ENCODE measurements at places on chromosomes 6 and 20.

DNA sequence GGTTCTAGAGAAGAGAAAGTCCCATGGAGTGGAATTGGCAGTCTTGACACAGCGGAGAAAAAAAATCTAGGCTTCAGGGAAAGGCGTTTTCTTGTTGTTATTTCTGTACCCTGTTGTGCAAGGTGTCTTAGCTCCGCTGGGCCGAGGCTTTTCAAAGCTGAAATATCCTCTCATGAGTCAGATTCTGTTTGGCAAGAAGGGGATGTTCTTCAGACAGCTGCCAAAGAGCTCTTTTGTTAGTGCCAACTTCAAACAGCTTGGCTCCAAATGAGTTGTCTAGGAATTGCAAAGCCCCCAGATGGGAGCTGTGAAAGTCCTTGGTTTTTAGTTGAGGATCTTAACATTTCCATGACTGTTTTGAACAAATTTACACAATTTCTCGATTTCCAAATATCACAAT lies 45.6 kb downstream of the LRRN4 start:
- peak; percentile 73 for DNase-seq

GRCh38 chr20:11551479-11551878 lies 366.2 kb upstream of the BTBD3 start:
- no peak for DNase-seq

DNA sequence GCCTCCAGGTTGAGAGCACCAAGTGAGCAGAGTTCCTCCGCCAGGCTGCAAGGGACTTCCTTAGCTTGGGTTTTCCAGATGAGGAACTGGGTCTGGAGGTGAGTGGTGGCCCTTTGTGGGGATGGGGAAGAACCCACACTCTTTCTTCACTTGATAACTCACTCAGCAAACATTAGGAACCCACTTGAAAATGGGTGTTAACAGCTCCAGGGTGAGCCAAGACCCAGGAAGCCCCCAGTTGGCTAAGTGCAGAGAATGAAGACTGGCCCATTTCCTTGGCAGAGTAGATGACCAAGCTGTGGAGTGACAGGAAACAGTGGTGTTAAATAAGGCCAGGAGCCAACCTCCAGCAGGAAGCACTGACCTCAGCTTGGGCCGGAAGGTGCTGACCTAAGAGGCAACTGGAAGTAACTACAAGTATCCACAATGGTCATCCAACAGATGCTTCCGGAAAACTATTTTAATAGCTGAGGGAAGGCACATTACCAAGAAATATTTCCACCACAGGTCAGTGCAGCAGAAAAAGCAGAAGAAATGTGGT lies 22.7 kb downstream of the MRPL14 start:
- DNase-seq, result peak; percentile 92

DNA sequence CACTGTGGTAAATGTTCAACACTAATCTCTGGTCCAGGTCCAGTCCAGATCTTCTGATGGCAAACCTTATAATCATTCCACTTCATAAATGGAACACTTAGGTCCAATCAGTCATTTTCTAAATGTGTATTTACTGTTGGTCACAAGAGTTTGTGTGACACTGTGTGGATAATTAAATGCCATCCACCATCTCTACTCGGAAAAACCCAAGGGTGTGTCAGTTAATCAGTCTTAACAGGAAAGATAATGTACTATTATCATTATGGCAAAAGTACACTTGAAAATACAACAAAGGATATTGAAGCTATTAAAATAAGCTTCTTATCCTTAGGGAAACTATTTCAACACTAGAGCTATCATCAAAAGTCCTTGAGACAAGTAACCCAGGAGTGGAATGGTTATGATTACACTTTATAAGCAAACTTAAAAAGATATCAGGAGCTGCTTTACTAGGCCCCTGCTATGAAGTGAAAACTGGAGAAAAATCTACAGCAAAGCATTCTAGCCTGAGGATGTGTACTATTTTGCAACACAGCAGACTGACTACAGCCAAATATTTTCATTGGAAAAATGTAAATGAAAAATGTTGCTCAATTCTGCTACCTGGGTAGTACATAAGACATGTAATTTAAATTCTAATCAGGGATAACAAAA lies 227.9 kb downstream of the LAMA2 start:
- DNase-seq, result no peak

GRCh38 chr6:153101461-153101860 lies 29.6 kb downstream of the RGS17 start:
- no peak for DNase-seq

DNA sequence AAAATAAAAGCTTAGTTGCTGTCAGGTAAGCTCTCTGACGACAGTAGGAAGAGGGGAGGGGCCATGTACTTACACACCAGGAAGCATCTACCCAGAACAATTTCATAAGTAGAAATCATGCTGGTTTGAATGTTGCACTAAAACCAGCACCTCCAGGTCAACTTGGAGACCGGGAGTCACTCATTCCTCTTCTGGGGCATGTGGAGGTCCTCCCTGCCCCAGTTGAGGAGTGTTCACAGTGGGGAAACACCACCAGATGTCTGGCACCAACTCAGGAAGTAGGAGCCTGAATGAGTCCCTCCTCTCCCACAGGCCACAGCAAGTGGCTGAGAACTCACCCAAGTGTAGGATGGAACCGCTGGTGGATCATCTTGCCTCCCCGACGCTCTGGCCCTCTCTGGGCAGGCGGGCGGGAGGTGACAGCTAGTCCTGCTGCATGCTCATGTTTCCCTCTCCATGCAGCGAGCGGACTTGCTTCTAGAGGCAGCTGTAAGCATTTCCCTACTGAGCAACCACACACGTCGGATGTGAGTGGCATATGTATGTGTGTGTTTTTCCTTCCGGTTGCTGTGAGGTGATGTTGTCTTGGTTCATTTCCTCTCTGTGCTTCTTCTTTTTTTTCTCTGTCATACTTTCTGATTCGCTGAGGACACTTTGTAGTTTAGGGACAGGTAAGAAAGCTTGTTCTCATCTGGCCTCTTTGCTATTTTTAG lies 149.5 kb upstream of the NEDD9 start:
- DNase-seq, result peak; percentile 68

- no peak for DNase-seq
Measured at GRCh38 chr6:39432330-39433025, 110.0 kb upstream of the KCNK16 start.

DNA sequence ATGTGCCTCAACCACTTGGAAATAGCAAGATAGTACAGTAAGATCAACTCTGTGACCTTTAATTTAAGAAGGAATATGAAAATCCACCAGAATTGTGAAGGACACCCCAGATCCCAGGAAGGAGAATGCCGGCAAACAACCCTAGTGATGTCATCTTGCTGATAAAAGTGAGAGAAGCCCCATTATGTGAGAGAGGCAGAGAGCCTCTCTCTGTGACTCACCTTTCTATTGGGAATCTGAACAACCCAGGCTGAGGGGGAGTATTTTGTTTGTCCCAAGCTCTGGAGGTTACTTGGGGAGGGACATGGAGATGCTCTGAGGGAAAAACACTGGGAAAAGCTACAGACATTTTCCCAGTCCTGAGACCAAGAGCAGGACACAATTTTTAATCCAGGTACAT lies 188.3 kb upstream of the FERMT1 start:
- no peak for DNase-seq

- DNase-seq, result no peak
Measured at GRCh38 chr20:22572491-22572890, 11.9 kb downstream of the FOXA2 start.

GRCh38 chr6:1170794-1171193 lies 141.1 kb upstream of the FOXQ1 start:
- DNase-seq, result no peak

- DNase-seq, result peak; percentile 14
Measured at GRCh38 chr6:64254558-64254957, 619.0 kb downstream of the PHF3 start.

GRCh38 chr20:50513169-50514034 lies 3.2 kb downstream of the PTPN1 start:
- peak; percentile 82 for DNase-seq

DNA sequence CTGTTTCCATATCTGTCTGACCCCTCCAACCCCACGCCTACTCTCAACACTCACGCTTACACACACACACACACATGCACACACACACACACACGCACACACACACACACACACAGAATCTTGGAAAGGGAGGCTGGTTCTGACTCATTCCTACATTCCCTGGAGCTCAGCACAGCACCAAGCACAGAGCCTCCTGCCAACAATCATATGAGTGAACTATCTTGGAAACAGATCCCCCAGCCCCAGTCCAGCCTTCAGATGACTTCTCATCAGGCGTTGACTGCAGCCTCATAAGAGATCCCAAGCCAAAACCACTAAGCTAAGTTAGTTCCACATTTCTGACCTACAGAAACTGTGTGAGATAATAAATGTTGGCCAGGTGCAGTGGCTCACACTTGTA lies 14.1 kb upstream of the HCK start:
- DNase-seq, result no peak
